ENCODE measurements at places on chromosomes 7 and 10.

GRCh38 chr10:8056871-8057331 is 2.4 kb downstream of the GATA3 start:
- DNase-seq, result no peak

GRCh38 chr10:32941357-32941756 is 16.7 kb downstream of the ITGB1 start:
- DNase-seq, result no peak

DNA sequence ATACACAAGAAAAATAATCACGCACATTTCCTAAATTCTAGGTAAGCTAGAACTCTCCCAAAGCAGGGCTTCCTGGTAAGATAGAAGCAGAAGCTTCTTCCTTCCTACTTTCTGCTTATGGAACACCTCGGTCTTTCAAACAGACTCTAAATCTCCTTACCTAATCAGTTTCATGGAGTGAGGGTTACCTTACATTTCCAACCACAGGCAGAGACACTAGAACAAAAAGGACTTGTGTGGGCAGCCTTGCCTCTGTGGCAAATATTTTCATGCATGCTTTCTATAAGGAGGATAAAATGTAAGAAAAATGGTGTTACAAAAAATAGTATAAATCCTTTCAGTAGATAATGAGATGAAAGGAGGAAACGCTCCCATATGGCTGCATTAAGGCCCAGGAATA is 386.3 kb upstream of the SMIM30 start:
- no peak for DNase-seq

GRCh38 chr7:158494162-158494586 is 93.4 kb downstream of the PTPRN2 start:
- DNase-seq, result no peak

- DNase-seq, result no peak
These were observed 513.9 kb downstream of the GALNT17 start for GRCh38 chr7:71645836-71646235.

DNA sequence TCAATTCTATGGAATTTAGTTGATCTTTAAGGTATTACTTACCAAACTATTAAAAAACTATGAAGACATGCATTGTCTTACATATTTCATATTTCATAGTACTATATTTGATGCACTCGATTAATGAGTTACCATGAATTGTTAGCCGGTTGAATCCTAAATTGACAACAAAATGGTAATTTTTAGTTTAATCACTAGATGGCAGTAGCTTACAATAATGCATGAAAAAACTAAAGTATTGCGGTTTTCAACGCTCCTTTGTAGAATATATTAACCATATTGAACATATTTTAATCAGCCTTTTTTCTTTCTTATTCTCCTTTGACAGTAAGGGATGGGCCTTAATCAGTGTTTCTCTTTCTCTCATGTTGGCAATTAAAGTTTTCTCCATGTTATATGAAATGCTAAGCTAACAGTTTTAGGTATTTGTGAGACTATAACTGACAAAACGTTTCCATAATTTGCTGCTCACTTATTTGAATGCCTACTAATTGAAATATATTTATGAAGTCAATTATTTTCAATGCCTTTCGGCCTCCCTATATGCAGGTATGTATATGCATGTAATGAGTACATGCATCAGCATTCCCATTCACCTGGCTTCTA is 48.5 kb upstream of the ARL4A start:
- peak; percentile 3 for DNase-seq

DNA sequence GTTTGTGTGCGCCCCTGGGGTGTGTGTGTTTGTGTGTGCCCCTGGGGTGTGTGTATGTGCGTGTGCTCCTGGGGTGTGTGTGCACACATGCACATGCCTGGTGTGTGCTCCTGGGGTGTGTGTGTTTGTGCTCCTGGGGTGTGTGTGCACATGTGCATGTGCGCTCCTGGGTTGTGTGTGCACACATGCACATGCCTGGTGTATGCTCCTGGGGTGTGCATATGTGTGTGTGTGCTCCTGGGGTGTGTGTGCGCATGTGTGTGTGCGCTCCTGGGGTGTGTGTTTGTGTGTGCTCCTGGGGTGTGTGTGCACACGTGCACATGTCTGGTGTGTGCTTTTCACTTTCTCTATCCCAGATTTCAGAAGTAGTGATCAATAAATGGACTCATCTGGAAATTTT is 321.0 kb downstream of the WDR37 start:
- no peak for DNase-seq

- peak; percentile 24 for DNase-seq
These were observed at the start of gene HOXA11 for GRCh38 chr7:27185013-27185853. TSS of gene HOXA11 (minus strand) at chr7:27185232. CDS start at chr7:27185144, 88 bp downstream.

- DNase-seq, result no peak
These were observed 65.9 kb downstream of the FAM204A start for GRCh38 chr10:118276204-118276603.

- peak; percentile 62 for DNase-seq
These were observed 721 bp downstream of the CCNJ start for GRCh38 chr10:96043893-96044715.

- DNase-seq, result no peak
These were observed 13.8 kb downstream of the SMO start for GRCh38 chr7:129202058-129202777.

DNA sequence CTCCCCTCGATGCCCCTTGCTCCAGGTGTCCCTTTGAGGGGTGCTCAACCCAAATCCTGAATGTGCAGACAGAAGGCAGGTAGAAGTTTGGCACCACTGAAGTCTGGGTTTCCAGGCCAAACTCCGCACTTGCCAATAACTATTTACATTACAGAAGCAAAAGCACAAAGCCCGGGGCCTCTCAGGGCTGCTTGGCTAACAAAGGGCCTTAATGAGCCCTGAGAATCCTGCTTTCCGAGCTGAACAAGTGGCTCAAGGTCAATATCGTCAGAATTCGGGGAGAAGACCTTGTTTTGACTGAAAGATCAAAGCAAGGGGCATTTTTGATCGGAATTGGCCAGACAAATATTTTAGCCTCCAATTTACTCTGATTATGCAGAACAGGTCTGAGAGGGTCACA is 189.9 kb downstream of the HERPUD2 start:
- no peak for DNase-seq
